Putamen (tissue), 1 donor: ENCODE measurements at places on chromosomes 7 and 10.

GRCh38 chr10:63246356-63246755, 113.2 kb downstream of the NRBF2 start:
- no peak for DNase-seq

DNA sequence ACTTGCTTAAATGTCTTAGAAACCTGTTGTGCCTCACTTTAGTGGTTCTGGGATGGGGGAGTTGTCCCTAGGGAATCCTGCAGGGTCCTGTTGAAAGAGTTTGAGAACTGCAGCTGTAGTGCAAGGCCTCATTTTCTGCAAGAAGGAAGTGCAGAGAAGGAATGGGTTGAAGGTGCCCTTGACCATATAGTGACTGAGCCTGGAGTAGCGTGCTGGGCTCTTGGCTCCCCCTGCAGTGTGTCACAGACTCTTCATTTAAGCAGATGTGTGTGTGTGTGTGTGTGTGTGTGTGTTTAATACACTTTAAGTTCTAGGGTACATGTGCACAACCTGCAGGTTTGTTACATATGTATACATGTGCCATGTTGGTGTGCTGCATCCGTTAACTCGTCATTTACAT, 92.2 kb downstream of the GRK5 start:
- no peak for DNase-seq

GRCh38 chr7:53656881-53657280, 621.4 kb downstream of the POM121L12 start:
- DNase-seq = no peak

GRCh38 chr7:11153694-11154093, 180.0 kb downstream of the PHF14 start:
- DNase-seq = no peak

DNA sequence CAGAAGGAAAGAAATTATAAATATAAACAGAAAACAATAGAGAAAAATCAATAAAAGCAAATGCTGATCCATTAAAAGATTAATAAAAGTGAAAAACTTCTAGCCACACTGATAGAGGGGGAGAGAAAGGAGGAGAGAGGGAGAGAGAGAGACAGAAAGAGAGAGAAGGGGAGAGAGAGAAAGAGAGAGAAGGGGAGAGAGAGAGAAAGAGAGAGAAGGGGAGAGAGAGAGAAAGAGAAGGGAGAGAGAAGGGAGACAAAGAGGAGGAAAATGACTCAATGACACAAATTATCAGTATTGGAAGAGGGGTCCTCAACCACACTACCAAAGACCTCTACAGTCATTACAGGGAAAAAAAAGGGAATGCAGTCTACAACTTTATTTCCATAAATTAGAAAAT, 94.4 kb upstream of the VIPR2 start:
- no peak for DNase-seq

DNA sequence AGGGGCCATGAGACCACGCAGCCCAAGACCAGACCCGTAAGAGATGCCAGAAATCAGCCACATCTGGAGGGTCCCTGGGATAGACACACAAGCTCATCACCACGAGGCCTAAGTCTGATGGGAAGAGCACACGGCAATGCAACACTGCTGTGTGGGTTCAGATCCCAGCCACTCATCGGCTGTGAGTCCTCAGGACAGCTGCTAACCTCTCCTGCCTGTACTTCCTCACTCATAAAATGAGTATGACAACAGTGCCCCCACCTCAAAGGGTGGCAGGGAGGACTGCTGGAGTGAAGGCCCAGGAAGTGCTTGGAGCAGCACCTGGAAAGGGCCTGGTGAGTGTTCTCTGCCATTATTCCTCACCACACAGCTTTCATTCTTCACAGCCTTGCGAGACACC, 60.9 kb downstream of the MAD1L1 start:
- no peak for DNase-seq

DNA sequence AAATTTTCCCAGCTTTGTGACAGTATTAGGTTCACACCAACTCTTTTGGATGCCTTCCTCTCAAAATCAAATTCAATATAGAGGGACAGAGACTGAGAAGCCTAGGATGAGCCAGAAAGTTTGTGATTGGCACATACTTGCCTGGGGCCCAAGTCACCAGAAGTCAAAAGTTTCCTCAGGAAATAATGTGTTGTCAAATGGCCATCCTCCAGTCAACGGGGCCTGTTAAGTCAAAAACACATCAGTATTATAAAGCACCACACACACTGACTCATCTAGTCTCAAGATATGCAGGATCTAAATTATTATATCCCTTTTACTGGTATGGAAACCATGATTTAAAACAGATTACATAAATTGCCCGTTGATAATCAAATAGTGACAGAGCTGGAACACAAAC, 158.1 kb downstream of the AHR start:
- DNase-seq = no peak

DNA sequence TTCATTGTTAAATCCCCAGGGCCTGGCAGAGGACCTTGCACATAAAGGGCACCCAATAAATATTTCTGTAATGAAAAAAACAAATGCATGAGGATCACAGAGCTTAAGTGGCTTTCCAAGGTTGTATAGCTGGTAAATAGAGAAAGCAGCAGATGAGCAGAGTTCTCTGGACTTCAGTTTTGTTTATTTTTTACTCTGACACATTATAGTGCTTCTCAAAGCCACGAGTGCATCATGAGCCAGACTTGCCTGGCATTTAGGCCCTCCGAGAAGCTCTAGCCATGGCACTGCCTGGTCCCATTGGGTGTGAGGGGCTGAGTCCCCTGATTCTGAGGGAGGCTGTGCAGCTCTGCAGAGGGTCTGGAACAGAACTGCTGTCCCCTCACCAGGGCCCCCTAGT, 87.2 kb upstream of the ZNF32 start:
- no peak for DNase-seq

- DNase-seq = no peak
These were observed 88.8 kb upstream of the TMEM26 start for GRCh38 chr10:61541960-61542359.

DNA sequence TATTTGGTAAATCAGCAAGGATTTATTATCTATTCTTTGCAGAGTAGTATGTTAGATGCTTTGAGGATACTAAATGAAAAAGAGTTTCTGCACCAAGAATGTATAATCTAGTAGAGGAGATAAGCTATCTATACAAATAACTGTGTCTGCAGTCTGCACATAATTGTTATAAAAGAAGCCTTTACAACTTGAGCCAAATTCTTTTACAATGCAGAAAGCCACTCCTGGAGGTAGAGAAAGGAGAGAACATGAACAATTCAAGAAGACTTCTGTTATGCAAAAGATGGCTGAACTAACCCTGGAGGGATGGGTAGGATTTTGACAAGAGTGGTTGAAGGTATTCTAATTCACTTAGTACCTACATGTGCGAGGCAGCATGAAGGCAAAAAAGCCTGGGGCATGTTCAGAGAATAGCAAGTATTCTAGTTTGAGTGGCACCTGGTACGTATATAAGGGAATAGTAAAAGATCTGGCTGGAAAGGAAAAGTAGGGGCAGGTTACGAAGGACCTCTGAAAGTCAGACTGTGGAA, 251.1 kb upstream of the KAT6B start:
- DNase-seq = no peak

DNA sequence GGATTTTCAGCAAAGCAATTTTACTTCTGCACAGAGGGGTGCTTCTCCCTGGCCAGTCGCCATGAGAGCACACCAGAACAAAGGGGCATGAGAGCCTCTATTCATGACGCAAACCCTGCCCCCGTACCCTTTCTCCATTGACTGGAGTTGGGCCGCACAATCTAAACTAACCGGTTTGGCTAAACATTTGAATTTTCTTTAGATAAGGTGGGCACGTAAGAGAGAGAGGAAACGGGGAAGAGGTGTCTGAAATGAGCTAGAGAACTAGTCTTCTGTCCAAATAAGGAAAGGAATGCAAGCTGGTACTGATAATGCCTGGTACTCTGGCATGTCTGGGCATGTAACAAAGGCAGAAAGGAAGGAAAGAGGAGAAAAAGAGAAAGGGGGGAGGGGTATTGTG, 13.2 kb upstream of the SCIN start:
- DNase-seq = no peak

DNA sequence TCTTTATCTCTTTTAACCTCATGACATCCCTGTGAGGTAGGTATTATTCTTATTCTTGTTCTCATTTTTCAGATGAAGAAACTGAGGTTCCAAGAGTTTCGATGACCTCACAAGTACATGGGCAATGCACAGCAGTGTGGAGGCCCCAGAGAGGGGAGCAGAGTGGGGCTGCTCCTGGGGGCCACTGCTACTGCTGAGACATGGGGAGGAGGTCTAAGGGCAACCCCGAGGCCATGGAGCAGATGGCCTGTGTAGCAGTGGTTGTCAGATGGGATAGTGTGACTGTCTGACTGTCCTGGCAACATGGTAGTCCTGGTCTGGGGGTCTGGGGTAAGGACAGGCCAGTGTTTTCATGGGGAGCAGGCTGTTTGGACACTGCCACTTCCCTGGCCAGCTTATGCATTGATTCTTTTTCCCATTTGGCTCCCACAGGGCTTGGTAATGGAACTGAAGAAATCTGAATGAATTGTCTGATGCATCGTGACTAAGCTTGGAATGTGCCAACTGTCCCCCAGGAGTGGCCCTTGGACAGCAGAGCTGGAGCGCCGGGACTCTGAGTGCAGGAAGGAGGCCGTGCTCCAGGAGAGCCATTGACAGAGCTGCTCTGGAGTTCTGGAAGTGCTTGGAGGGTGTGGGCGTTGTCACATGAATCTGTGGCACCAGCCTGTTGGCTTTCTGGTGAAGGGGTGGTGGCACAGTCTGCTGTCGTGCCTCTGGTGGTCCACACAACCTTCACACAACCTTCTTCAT, 40.9 kb downstream of the ADRA2A start:
- no peak for DNase-seq

GRCh38 chr10:35257057-35257983, 79.0 kb upstream of the CCNY start:
- no peak for DNase-seq

- DNase-seq = peak; percentile 62
These were observed 27.7 kb upstream of the VAX1 start for GRCh38 chr10:117165538-117166417.

GRCh38 chr10:29859521-29860130, 199.8 kb downstream of the JCAD start:
- DNase-seq = no peak

- peak; percentile 19 for DNase-seq
These were observed 58.7 kb upstream of the PRPS1L1 start for GRCh38 chr7:18086165-18087025.

GRCh38 chr10:100293066-100293465, 6.6 kb upstream of the BLOC1S2 start:
- DNase-seq = no peak

GRCh38 chr7:80785276-80785675, 133.6 kb downstream of the SEMA3C start:
- DNase-seq = no peak

DNA sequence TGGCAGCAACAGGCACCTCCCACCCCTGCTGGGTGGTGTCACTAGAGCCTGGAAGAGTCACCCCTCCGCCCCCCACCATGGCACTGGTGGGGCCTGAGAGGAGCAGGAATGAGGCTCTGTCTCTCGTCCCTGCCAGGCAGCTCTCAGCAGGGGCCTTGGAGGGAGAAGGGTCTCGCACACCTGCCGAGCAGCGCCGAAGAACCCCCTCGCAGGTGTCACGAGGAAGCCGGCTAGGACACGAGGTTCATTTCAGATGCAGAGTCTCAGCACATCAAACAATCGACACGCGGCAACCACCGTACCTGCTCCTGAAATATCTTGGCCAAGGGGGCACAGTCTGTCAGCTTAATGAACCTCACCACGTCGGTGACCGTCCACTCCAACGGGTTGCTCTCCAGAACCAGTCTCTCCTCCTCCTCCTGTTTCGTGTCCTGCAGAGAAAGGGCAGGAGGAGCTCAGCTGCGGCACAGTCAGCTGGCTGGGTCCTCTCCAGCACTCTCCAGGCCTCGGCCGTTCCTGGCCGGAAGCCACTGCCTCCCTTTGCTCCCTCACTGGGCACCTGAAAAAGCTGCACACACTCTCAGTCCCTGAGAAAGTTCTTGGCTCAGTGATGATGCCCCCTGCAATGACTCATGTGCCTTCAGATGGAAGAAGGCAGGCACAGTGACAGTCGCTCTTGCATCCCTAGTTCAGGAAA, 240.1 kb downstream of the SFMBT2 start:
- no peak for DNase-seq

GRCh38 chr7:50699143-50699542, 83.6 kb downstream of the GRB10 start:
- DNase-seq = no peak

DNA sequence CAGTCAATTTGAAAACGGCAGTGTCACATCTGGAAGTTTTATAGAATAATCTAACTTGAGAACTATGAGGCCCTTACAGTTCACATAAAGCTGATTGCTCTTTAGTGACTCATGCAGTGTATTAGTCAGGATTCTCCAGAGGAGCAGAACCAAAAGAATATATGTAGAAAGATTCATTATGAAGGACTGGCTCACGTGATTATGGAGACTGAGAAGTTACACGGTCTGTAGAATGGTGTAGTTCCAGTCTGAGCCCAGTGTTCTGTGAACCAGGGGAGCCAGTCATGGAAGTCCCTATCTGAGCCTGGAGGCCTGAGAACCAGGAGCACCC, 21.5 kb downstream of the RBM33 start:
- DNase-seq = no peak

DNA sequence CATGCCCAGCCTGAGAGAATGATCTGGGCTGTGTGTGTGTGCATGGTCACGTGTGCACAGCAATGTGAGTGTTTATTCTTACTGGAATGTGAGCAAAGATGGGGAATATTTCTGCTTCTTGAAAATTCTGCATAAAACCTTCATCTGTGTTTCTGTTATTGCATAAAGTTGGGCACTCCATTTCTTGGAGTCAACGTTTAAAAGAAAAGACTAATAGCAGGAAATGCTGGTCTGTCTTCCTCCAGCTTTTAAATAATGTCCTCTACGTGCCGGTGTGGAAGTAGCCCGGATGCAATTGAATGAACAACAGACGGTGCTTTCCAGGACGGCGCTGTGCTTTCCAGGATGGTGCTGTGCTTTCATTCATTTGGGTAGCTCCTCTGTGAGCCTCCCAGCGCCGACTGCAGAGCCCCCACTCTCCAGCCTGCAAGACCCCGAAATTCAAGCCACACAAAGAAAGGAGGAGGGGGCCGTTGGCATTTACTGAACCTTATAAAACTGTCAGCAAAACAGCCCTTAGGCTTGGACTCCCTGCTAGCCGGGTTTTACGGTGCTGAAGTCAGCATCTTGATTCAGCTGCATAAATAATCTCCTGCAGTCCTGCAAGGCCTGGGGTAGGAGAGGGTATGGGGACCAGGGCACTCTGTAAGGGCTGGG, 158.2 kb upstream of the PRKCQ start:
- no peak for DNase-seq

GRCh38 chr7:78099715-78100394, 301.3 kb downstream of the PHTF2 start:
- no peak for DNase-seq
